ENCODE measurements at places on chromosomes 6 and 20. TPM values are rescaled to one million over a fixed set of nuclear protein-coding genes. Genes with fewer than 3 reads are reported as not detected.

HMGCLL1 gene
- not detected for total RNA-seq

AVP gene
- total RNA-seq, result not detected

TCP1 gene
- 426 TPM for total RNA-seq

THBS2 gene
- total RNA-seq, result 3.6 TPM

PPDPF gene
- total RNA-seq, result 13.0 TPM

ROS1 gene
- total RNA-seq, result not detected

ABHD16B gene
- not detected for total RNA-seq

TINAG gene
- 0.32 TPM for total RNA-seq

RAB44 gene
- not detected for total RNA-seq

GJA1 gene
- 663 TPM for total RNA-seq

PFDN6 gene
- 82.8 TPM for total RNA-seq

HLA-DRB1 gene
- total RNA-seq, result 2.3 TPM

TFAP2D gene
- not detected for total RNA-seq

GLP1R gene
- total RNA-seq, result not detected

CLIC1 gene
- 1,138 TPM for total RNA-seq

ELOVL2 gene
- not detected for total RNA-seq

TBXT gene
- total RNA-seq, result not detected

SCAF8 gene
- total RNA-seq, result 17.3 TPM

RIPOR2 gene
- 0.46 TPM for total RNA-seq

CCN6 gene
- not detected for total RNA-seq

TNFRSF6B gene
- 41.5 TPM for total RNA-seq

ZBTB12 gene
- total RNA-seq, result 2.6 TPM

SIGLEC1 gene
- total RNA-seq, result not detected

C20orf204 gene
- total RNA-seq, result 3.0 TPM

SLC16A10 gene
- total RNA-seq, result not detected

TMEM170B gene
- total RNA-seq, result 3.6 TPM

YTHDF1 gene
- total RNA-seq, result 21.7 TPM

IP6K3 gene
- total RNA-seq, result not detected

KHDC1L gene
- not detected for total RNA-seq

MYLK4 gene
- total RNA-seq, result 0.32 TPM

OVOL2 gene
- total RNA-seq, result not detected

OOEP gene
- not detected for total RNA-seq

PSMB9 gene
- total RNA-seq, result 89.1 TPM

XKR7 gene
- not detected for total RNA-seq

OR2H1 gene
- total RNA-seq, result not detected

ARFGEF2 gene
- 42.4 TPM for total RNA-seq

SIRPB1 gene
- total RNA-seq, result 0.32 TPM

TBC1D32 gene
- 4.9 TPM for total RNA-seq

C6orf141 gene
- 2.7 TPM for total RNA-seq

SOX4 gene
- 65.6 TPM for total RNA-seq

WFDC10B gene
- total RNA-seq, result not detected

SLC22A2 gene
- total RNA-seq, result not detected

CST2 gene
- not detected for total RNA-seq

NKX2-4 gene
- not detected for total RNA-seq

UBE2C gene
- total RNA-seq, result 21.4 TPM

SIRPA gene
- 8.4 TPM for total RNA-seq

SPATS1 gene
- total RNA-seq, result not detected

ENPP5 gene
- not detected for total RNA-seq

HELZ2 gene
- 199 TPM for total RNA-seq

RSPO4 gene
- total RNA-seq, result not detected

NNAT gene
- total RNA-seq, result under 0.01 TPM

CLPSL1 gene
- not detected for total RNA-seq

HDAC2 gene
- total RNA-seq, result 86.7 TPM

SLCO4A1 gene
- total RNA-seq, result 3.6 TPM

ID1 gene
- total RNA-seq, result 66.0 TPM

ISM1 gene
- not detected for total RNA-seq

GRIK2 gene
- total RNA-seq, result not detected

PAK5 gene
- not detected for total RNA-seq

Data from epithelial cell of umbilical artery (primary cell).